ENCODE measurements at places on chromosomes 7 and 10.
A peak's percentile ranks its signal among the peaks of the same experiment; 100 is the strongest.

GRCh38 chr7:42035210-42035609, 201.8 kb downstream of the GLI3 start:
- DNase-seq = no peak

DNA sequence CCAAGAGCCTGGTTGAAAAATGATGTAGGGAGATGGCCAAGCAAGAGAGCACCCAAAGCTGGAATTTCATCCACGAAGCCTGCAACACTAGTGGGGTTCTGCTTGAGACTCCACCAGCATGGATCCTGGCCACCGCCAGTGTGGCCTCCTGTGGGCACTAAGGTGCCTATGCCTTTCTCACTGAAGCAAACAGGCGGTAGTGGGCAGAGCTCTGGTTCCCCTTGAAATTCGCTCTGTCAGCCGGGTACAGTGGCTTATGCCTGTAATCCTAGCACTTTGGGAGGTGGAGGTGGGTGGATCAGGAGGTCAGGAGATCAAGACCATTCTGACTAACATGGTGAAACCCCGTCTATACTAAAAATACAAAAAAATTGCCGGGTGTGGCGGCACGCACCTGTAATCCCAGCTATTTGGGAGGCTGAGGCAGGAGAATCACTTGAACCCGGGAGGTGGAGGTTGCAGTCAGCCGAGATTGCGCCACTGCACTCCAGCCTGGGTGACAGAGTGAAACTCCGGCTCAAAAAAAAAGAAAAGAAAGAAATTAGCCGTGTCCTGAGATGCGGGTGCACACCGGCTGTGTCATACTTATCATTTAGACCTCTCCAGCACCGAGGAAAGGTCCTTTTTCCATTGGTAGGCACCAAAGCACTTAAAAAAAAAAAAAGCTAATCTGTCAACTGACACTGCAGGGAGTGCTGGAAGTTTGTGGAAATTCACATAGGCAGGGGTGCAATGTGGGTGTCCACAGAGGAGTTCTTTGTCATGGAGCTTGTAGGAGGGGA, 28.3 kb downstream of the CCM2 start:
- peak; percentile 15 for DNase-seq

GRCh38 chr7:122600042-122600441, 98.9 kb downstream of the RNF133 start:
- DNase-seq = no peak

GRCh38 chr7:67692425-67692824, 695.8 kb downstream of the TYW1 start:
- no peak for DNase-seq

- peak; percentile 40 for DNase-seq
Observed at GRCh38 chr10:13270877-13271551, 28.9 kb downstream of the PHYH start.

DNA sequence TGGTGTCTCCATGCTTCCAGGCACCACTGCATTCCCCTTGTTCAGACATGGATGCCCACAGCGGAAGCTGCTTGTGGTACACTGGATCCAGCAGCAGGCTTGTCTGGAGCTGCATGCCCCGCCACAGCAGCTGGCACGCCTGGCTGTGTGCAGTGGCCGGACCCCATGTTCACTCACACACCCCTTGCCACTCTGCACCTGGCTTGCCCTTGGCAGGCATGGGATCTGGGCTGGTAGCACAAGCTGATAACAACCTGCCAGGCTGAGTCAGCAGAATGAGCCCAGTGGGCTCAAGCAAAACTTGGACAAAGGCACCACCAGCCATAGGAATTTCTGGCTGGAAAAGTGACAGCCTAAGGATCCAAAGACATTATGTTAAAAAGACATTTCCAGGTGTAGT, 91.8 kb upstream of the TMEM168 start:
- no peak for DNase-seq

- no peak for DNase-seq
Observed at GRCh38 chr10:49176310-49177268, 11.6 kb downstream of the TMEM273 start.

GRCh38 chr10:14578060-14578952, 196.4 kb downstream of the FAM107B start:
- DNase-seq = no peak

GRCh38 chr7:88254721-88255424, 35.0 kb upstream of the SRI start:
- DNase-seq = no peak

DNA sequence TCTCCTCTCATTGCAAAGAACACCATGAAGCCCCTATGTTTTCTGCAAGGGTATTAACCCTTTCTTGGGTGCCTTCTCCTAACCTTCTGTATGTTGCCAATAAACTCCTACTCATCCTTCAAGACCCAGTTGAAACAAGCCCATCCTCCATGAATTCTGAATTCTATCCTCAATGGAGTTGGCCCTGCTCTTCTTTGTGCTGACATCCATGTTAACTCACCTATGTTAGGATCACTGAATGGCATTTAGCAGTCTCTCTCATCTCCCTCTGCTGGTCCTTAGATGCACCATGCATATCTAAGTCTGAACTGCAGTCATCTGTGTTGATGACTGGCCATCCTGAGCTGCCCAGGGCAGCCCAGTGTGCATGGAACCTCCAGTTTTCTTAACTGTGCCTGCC, 129.8 kb downstream of the BUB3 start:
- DNase-seq = no peak

GRCh38 chr7:135980012-135980551, 2.9 kb upstream of the MTPN start:
- no peak for DNase-seq

GRCh38 chr7:64863969-64864368, 39.1 kb upstream of the ZNF273 start:
- no peak for DNase-seq

DNA sequence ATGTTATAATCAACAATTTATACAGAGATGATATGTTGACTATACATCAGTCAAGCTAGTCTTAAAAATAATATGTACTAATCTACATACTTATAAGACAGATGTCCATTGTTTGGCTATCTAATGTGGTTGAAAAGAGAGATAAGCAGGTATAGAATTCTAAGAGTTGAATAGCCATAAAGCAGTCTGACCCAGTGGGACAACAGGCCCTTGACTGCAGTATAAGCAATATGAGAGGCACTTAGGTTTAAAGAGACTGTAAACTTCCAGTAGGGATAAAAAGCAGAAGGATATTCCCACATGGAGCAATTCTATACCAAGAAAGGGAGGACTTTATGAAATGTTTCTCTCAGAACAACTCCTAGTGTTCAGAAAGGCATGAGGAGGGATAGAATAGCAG, 139.3 kb downstream of the ELAPOR2 start:
- no peak for DNase-seq

DNA sequence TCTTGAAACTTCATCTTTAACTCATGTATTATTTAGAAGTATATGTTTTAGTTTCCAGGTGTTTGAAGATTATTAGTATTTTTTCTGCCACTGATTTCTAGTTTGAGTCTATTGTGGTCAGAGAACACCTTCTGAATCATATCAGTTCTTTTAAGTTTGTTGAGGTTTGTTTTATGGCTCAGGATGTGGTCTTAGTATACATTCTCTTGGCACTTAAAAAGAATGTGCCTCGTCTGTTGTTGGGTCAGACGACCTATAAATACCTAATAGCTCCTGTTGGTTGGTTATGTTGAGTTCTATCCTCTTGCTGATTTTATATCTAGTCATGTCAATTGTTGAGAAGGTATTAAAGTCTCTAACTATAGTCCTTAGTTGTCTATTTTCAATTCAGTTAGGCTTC, 15.9 kb downstream of the TDRD1 start:
- DNase-seq = no peak

DNA sequence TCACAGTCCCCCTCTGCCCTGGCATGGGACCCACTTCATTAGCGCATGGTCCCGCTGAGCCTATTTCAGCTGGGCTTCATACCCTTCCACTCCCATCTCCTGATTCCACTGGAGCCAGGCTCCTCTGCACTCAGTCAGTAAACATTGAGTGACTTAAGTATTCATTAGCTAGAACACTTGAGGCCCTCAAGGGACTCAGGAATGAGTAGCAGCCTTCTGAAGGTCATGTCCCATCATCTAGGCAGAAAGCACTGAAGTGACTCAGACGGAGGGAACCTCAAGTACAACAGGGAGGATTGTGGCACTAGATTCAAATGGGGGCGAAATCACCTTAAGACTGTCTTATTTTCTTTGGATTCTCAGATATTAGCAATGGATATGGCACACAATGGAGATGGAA, 186.6 kb upstream of the INHBA start:
- no peak for DNase-seq

DNA sequence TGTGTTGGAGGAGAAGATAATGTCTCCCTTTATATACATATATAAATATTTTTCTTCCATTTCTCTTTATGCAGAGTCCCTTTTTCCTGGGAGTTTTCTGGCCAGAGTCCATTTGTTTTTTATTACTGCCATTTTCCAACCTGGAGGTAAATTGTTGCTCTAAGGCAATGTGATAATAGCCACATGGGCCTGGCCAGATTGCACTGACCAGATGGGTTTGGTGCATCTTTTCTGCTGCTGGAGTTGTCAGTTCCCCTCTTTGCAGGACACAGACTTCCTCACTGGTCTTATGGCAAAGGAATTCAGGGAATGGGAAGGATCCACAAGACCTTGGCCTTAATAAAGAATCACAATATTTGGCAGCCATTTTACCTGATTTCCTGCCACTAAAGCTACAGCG, 254.9 kb downstream of the SORCS3 start:
- DNase-seq = no peak

- no peak for DNase-seq
Observed at GRCh38 chr10:106401967-106402366, 762.5 kb downstream of the SORCS1 start.

GRCh38 chr10:124302951-124303505, 115.7 kb downstream of the OAT start:
- DNase-seq = no peak

GRCh38 chr7:76202666-76203030, 952 bp downstream of the SRRM3 start:
- DNase-seq = no peak

- DNase-seq = no peak
Observed at GRCh38 chr10:100875484-100876166, 37.1 kb upstream of the SLF2 start.

DNA sequence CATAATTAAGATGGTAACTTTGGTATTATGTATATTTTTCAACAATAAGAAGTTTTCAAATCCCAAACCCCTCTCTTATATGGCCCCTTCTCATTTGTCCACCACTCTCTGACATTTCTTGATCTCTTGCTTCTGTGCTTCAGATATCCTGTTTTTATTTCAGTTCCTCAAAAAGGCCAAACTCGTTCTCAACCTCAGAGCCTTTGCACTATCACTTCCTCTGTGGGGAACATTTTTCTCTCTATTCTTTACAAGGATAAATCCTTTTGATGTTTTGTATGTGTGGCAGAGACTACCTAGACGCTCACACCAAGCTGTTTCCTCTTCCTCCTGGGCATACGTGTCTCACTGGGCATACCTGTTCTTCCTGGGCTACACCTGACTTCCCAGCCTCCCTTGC, 54.2 kb upstream of the FRMD4A start:
- no peak for DNase-seq

DNA sequence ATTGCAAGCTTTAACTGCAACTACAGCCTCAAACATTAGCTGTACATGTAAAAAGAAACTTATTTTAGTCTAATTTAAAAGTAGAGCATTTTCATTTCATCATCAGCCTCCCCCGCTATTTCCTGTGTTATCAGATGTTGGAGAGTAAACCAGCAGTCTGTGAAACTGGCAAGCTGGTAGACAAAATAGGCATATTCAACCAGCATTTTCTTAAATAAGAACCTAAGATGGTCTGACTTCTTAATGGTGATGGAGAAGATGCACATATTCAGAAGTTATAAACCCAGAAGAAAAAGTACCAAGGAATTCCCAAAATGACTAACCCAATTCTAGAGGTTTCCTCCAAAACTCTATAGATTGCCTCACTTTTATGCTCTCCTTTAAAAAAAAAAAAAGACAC, 24.9 kb downstream of the PIK3AP1 start:
- DNase-seq = no peak

GRCh38 chr7:32507414-32507813, 12.1 kb downstream of the AVL9 start:
- no peak for DNase-seq

- DNase-seq = no peak
Observed at GRCh38 chr10:3040069-3040468, 27.3 kb upstream of the PFKP start.

GRCh38 chr10:46523962-46524471, 32.4 kb downstream of the GPRIN2 start:
- peak; percentile 50 for DNase-seq

- no peak for DNase-seq
Observed at GRCh38 chr10:35993591-35994515, 351.8 kb upstream of the FZD8 start.

- no peak for DNase-seq
Observed at GRCh38 chr7:117066668-117067067, 113.4 kb downstream of the ST7 start.

- DNase-seq = peak; percentile 25
Observed at GRCh38 chr7:1664711-1665548, 5.1 kb upstream of the ELFN1 start.

DNA sequence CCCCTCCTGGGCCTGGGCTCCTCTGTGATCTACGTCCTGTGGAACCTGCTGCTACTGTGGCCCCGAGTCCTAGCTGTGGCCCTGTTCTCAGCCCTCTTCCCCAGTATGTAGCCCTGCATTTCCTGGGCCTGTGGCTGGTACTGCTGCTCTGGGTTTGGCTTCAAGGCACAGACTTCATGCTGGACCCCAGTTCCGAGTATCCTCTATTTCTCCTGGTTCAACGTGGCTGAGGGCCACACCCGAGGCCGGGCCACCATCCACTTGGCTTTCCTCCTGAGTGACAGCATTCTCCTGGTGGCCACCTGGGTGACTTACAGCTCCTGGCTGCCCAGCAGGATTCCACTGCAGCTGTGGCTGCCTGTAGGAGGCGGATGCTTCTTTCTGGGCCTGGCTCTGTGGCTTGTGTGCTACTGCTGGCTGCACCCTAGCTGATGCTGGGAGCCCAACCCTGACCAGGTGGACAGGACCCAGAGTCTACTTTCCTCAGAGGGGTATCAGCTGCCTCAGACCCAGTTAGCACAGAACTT, 37.8 kb upstream of the MMD2 start:
- no peak for DNase-seq

DNA sequence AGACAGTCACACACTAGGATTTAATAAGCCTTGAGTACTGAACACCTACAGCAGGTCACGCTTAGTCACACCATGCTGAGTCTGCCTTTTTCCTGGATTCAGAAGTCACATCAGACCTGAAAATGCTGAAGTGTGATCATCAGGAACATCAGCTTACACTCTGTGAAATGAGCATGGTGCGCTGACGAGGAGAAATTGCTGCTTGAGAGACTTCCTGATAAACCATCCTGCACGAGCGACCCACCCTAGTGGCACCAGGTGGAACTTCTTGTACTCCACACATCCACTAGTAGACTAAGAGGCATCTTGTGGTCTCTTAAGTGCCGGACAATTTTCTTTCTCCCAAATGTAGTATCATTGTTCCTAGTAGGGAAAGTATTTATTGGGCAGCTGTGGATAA, 51.8 kb upstream of the MRLN start:
- DNase-seq = peak; percentile 68

GRCh38 chr7:16397501-16398145, 23.7 kb downstream of the CRPPA start:
- DNase-seq = no peak
